ENCODE measurements at places on chromosomes 12 and 14.

GRCh38 chr14:33287189-33287588 is 348.5 kb downstream of the NPAS3 start:
- no peak for DNase-seq

DNA sequence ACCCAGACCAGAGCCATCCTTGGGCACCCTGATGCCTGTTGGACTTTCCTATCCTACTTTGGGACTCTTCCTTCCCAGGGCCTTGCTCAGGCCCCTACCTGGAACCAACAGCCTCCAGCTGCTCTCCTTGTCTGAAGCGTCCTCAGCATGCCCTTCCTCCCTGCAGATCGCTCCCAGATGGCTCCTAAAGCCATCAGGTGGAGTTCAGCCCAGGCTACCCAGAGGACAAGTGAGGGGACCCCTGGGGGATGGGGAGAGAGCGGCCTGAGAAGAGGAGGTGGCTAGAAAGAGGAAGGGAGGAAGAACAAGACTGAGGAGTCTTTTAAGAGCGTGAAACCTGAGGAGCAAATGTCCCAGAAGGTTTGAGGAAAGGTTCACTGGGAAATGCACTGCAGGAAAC is 236.6 kb downstream of the ZFP36L1 start:
- DNase-seq: no peak

DNA sequence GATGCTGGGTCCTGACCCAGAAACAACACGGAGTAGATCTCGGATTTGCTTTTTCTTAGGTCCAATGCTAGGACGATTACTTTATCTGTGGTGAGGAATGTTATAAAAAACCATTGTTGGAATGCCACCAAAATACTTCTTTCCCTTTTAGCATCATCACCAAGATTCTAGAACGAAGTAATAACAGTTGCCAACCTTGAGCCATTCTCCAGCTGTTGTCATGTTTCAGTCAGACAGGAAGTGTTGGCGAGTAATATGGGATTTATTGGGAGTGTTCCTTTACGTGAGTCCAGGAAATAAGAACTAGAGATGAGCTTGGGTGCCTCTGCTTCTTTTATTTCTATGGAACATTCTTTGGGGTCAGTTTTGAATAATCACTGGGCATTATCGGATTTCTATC is 892.9 kb downstream of the DIO2 start:
- no peak for DNase-seq

GRCh38 chr14:69661194-69661537 is 49.8 kb downstream of the SUSD6 start:
- no peak for DNase-seq

GRCh38 chr12:130121226-130122000 is 40.9 kb upstream of the FZD10 start:
- DNase-seq: no peak

All from HAP-1 (cell line).